Esophagus squamous epithelium (tissue), 5 donors: ENCODE measurements at places on chromosomes 5 and 9.

DNA sequence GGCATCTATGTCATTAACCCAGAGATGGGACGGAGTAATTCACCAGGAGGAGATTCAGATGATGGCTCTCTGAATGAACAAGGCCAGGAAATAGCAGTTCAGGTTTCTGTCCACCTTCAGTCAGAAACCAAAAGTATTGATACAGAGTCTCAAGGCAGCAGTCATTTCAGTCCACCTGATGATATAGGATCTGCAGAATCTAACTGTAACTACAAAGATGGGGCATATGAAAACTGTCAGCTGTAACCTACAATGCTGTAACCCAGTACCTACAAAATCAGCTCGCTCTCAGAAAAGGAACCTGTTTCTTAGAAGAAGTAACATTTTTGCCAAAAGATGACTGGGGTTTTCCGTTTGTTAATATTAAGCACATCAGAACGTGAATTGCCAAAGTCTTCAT lies 14.7 kb downstream of the MFAP3 start:
- DNase-seq: no peak

- no peak for DNase-seq
These were observed 30.5 kb upstream of the CSF1R start for GRCh38 chr5:150116667-150117400.

- no peak for DNase-seq
These were observed 68.8 kb upstream of the ABL1 start for GRCh38 chr9:130766021-130766926.

GRCh38 chr5:1135696-1136525 lies 24.0 kb upstream of the SLC12A7 start:
- DNase-seq: no peak

DNA sequence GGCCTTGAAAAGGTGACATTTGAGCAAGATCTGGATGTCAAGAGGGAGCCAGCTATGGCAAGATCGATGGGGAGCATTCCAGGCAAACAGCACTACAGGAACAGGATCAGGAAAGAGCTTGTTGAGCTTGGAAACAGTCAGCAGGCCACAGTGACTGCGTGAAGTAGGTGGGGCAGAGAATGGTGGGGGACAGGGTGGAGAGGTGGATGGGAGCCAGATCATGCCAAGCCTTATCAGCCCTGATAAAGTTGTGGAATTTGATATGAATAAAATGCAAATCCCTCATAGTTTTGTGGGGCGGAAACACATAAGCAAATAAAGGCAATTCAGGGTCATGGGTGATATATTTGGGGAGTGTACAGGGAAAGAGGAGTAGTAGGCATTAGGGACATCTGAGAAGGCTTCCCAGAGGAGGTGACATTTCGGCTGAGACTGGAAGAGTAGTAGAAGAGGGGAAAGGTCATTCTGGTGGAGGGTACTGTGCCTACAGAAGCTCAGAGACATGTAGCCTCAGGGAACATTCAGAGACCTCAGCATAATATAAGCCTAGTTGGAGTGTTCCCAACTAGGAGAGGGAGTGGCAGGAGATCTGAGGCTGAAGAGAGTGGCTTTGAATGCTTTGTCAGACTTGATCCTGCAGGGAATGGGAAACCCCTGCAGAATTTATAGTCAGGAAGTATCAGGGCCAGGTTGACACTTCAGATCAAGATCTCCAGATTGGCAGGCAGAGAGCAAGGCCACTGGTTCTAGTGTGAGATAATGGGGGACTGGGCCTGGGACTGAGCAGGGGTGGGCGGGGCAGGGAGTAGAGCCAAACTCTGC lies 9.7 kb upstream of the CYSTM1 start:
- DNase-seq: no peak

DNA sequence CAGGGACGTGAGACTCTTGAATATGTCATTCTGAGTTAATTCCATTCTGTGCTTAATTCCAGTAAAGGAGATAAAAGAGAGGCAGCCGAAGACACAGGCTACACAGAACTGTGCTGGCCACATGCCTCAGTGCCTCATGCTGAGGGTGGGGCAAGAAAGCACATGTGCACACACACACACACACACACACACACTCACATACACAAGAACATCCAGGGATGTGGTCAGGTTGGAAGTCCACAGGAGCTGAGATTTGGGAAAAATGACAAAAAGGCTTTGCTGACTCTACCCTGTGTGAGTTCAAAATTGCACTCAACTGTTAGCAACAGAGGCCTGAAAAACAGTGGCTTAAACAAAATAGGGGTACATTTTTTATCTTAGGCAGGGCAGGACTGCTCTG lies 40.5 kb downstream of the ALG2 start:
- no peak for DNase-seq

GRCh38 chr5:55073211-55073610 lies 29.2 kb upstream of the GZMA start:
- no peak for DNase-seq

DNA sequence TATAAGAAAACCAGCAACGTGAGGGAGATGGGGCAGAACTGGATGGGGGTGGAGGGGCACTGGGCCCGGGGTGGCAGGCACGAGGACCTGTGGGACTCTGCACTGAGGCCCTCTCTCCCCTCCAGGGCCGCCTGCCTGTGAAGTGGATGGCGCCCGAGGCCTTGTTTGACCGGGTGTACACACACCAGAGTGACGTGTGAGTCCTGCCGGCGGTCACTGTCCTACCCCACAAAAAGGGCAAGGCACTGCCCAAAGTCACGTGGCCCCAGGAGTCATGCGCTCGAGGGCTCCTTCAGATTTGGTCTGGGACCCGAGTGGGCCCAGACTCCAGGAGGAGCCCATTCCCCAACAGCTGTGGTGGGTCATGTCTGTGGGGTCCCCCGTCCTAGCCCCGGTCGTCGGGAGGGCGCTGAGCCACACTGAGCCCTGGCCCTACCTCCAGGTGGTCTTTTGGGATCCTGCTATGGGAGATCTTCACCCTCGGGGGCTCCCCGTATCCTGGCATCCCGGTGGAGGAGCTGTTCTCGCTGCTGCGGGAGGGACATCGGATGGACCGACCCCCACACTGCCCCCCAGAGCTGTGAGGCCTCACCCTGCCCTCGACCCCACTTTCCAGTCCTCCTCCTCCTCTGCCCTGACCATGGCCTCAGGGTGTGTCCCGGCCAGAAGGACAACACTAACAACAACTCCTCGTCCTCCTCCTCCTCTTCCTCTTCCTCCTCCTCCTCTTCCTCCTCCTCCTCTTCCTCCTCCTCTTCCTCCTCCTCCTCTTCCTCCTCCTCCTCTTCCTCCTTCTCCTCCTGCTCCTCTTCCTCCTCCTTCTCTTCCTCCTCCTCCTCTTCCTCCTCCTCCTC lies 9.7 kb downstream of the FGFR4 start:
- no peak for DNase-seq

DNA sequence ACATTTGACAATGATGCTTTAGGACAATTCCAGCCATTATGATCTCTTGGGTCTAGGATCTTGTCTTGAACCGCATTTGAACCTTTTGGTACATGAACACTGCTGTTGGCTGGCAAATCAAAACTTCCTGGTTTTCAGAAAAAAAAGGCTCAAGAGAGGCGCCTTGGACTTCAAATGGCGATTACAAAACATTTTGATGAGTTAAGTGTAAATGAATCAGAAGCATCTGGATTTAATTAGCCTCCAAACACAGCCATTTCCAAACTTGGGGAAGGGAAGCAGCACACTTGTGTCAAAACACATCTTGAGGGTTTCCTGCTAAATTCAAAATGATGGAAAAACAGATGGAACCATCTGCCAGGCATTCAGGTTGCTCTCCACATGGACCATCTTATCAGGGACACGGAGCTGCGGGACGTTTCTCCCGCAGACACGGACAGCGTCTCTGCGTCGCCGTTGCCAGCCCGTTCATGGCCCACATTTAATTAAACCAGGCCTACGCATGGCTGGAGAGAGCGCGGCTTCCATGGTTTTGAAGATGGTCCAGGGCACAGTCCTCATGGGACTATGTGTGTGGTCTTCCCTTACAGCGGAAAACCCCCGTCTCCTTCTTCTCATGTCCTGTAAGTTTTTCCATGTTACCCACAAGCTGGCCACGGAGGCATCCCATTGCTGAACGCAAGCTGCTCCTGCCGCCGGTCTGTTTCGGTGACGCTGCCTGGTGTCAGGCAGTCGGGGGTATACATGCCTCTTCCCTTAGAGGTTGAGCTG lies 55.8 kb upstream of the PTCH1 start:
- DNase-seq: no peak

- no peak for DNase-seq
These were observed 24.3 kb upstream of the PRRC1 start for GRCh38 chr5:127492854-127493738.

DNA sequence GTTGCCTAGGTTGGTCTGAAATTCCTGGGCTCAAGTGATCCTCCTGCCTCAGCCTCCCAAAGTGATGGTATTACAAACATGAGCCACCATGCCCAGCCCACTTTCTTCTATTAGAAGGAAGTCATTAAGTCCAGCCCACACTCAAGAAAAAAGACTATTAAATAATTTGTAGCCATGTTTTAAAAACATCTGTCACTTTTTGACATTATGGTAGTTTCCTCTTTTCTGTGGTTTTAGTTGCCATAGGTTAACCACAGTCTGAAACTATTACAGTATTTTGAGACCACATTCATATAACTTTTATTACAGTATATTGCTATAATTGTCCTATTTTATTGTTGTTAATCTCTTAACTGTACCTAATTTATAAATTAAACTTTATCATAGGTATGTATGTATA lies 31.9 kb upstream of the C5orf24 start:
- no peak for DNase-seq

GRCh38 chr5:66129144-66129543 lies 15.0 kb upstream of the SREK1 start:
- DNase-seq: no peak

DNA sequence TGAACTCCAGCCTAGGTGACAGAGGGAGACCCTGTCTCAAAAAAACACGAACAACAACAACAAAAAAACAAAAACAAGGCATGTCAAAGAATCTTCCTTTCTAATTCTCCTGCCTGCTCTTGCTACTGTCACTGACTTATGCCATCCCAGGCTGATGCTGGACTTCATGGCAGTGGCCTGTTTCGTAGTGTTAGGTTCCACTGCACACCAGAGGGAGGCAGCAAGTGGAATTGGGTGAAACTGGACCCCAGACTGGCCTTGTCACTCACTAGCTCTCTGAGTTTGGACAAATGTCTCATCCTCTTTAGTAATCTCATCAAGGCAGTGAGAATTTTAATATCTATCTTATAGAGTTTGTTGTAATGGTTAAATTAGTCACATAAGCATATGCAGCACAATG lies 12.9 kb downstream of the NIM1K start:
- DNase-seq: no peak

- no peak for DNase-seq
These were observed 11.2 kb upstream of the TBC1D9B start for GRCh38 chr5:179918742-179919486.

- DNase-seq: no peak
These were observed 58.2 kb downstream of the EHMT1 start for GRCh38 chr9:137676998-137677397.

DNA sequence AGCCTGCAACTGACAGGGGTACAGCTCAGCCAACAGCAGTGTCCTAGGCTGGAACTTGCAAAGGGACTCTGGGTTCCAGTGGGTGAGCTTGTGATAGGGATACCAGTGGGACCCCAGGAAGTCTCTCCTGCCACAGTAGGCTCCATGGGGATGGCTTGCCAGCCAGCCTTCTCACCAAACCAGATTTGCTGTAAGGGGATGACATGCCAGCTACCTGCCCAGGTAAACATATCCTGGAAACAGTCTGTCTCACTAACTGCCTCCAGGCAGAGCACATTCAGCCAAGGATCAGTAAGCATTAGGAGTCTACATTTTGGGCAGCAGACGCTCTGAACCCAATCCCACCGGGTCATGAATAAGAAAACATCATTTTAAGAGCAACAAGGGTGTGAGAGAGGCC lies 49.9 kb downstream of the SIL1 start:
- DNase-seq: no peak

GRCh38 chr5:172769616-172770373 lies 1.2 kb downstream of the DUSP1 start:
- DNase-seq: no peak

GRCh38 chr9:6512085-6512657 lies 99.2 kb downstream of the UHRF2 start:
- no peak for DNase-seq

- DNase-seq: no peak
These were observed 23.8 kb downstream of the ALG2 start for GRCh38 chr9:99197987-99198386.

- DNase-seq: no peak
These were observed 112.5 kb downstream of the FAM114A2 start for GRCh38 chr5:153926201-153926600.

GRCh38 chr5:96148376-96148775 lies 186.7 kb upstream of the ELL2 start:
- no peak for DNase-seq

- DNase-seq: no peak
These were observed 1.5 kb downstream of the CCNO start for GRCh38 chr5:55231919-55232270.

GRCh38 chr9:78502566-78502965 lies 205.6 kb downstream of the PSAT1 start:
- no peak for DNase-seq

DNA sequence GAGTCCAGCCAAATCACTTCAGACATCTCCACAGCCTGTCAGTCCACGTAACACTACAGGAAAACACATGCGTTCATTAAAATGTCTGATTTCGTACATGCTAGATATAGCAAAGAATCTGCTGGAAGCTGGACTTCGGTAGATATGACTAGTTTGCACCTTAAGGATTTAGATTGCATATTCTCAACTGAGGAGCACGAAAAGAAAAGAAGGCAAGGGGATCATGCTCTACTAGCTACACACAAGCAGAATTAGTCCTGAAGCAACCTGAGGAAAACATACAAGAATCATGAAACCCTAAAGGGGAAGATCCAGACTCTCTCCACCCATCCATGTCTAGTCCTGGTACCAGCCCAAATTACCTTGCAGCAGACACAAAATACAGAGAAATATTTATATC lies 36.1 kb upstream of the SSBP2 start:
- DNase-seq: no peak

- DNase-seq: no peak
These were observed 949.7 kb upstream of the NUDT12 start for GRCh38 chr5:104512063-104512825.

- no peak for DNase-seq
These were observed 29.9 kb downstream of the DPYSL3 start for GRCh38 chr5:147479949-147480348.

DNA sequence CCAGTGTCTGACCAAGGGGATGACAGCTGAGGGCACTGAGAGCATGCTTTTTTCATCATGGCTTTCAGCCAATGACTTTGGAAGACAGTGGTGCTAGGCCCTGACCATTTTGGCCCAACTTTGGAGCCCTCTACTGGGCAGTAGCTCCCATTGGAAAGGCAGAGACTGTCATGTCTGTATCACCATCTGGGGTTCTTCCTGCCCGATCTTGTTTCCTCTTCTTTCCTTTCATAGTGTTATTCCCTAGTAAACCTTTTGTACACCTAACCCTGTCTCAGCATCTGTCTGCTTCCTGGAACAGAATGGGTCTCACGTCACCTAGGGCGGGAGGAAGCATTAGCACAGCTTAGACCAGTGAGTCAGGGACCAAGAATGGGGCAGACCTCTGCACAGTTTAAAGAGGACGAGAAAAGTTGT lies 97.4 kb upstream of the MAST4 start:
- DNase-seq: no peak
